ENCODE measurements at places on chromosomes 11 and 22.

DNA sequence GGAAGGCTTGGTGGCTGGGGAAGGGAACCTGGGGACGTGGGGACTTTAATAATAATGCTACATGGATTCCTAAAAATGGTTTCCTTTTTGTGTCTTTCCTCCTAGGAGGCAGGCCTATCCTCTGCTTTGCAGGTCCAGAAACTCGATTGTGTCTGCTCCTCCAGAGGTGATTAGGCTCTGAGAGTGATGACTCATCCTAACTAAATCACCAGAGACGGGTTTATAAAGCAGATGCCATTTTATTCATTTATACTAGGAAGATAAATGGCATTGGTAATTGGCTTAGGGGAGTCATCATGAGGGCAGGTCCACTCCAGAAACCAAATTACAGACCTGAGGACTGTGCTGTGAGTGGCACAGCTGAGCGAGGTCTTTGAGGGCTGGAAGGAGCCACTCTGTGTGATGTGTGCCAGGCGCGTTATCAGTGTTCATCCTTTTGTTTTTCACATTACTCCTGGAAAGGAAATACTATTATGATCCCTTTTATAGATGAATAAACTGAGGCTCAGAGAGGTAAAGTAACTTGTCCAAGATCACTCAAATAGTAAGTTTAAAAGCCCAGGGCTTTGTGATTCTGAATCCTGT lies 7.1 kb downstream of the NLRX1 start:
- peak; percentile 38 for DNase-seq

DNA sequence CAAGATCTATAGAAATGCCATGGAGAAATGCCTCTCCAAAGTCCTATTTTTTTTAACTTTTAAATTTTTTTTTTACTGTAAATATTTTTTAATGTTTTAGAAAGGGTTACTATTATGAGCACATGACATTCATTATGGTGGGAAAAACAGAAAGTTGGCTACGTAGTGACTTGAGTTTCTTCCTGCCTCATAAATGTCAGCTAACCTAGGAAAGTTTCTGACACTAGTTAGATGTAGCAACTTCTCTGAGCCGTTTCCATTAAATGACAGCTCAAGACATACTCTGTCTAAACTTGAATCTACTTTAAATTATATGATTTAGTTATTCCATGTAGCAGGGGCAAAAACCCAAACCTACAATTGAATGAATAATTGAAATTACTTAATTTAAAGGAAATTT lies 18.4 kb upstream of the CTSC start:
- DNase-seq: no peak

DNA sequence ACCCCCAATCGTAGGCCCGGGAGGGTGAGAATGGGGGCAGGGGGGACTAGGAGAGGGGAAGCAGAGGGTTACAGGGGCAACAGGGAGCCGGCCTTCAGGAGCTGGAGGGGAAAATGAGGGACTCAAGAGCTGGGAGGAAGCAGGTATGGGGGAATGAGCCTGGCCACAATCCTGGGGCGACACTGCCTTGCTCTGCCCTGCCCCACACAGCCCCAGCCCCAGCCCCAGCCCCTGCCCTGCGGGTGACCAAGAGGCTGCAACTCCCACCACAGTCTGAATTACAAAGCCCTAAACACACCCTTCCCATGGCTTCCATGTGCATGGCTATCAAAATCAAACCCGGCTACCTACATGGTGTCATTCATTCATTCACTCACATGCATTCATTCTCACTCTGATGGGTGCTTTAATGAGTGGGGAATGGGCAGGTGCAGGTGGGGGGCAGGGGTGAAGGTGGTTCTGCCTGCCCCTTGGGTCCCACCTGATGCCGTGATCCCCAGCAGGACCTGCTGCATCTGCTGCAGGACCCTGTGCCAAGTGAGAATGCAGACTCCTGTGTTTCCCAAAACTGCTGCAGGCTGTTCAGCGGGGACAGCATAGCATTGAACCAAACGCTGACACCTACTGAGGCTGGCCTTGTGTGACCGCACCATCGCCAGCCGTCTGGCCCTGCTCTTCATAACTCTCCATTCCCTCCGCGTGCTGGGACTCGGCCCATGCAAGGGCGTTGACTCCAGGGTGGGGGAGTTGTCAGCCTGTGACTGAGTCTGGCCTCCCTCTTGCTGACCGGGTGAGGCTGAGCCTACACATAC lies 9.5 kb upstream of the LINC01488 start:
- no peak for DNase-seq

GRCh38 chr11:69059985-69060384 lies 11.3 kb downstream of the TPCN2 start:
- DNase-seq: no peak

DNA sequence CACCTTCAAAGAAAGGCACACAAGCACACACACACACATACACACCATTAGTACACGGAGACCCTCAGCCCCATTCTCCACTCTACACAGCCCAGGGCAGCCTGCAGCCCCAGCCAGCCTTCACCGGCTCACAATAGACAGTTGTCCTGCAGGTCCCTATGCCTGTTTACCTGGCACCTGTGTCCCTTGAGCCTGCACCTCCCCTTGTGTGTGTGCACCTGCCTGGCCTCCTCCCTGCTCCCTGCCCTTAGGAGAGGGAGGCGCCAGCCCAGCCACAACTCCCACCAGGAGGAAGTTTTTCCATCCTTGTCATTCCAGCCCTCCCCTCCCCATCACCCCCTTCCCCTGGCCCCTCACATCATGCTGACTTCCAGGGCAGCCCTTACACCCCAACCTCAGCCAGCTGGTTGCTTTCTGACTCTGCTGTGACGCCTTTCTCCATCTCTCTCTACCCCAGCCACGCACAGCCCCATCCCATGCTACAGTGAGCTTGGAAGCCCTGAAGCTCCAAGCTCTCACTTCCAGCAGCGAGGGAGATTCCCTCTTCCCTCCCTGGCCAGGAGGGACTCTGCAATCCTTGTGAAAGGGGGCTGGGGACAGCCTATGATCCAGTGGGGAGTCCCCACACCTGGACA lies 4.4 kb downstream of the AHNAK start:
- DNase-seq: no peak

GRCh38 chr11:114088836-114089235 lies 29.3 kb downstream of the ZBTB16 start:
- DNase-seq: no peak

GRCh38 chr11:32584921-32585320 lies 1.3 kb downstream of the EIF3M start:
- no peak for DNase-seq

DNA sequence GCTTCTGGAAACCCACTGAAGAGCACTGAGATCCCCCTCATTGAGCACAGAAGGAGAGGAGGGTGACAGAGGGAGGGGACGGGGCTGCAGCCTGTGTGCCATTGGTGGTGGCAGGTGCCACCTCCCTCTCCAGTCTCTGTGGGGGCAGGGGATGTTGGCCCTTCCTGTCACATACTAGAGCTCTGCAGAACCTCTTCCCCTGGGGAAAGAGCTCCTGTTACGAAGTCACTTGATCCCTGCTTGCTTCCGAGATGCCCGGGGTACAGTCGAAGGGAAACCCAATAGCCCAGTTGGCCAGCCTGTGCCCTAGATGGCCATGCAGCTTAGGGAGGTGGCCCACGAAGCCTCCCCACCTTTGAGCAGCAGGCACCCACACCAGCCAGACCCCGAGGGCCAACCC lies 29.4 kb downstream of the DAGLA start:
- no peak for DNase-seq

GRCh38 chr11:68867066-68867465 lies 25.4 kb upstream of the CPT1A start:
- DNase-seq: no peak

GRCh38 chr11:2666401-2666741 lies 33.4 kb downstream of the KCNQ1OT1 start:
- DNase-seq: no peak

DNA sequence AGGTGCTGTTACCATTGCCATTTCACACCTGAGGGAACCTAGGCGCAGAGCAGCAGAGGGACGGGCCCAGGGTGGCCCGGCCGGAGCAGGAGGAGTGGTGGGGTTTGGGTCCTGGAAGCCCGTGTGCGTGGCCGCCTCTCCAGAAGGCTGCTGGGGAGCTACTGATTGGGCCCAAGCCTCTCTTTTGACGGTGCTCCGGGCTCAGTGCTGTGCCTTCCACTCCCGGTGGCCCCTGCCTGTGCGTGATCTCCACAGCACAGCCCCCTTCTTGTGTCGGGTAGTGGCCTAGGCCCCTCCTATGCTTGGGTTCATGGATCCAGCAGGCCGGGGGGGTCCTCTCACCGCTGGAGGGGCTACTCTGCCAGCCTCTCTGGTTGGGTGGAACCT lies 41.0 kb downstream of the SMIM38 start:
- DNase-seq: no peak

DNA sequence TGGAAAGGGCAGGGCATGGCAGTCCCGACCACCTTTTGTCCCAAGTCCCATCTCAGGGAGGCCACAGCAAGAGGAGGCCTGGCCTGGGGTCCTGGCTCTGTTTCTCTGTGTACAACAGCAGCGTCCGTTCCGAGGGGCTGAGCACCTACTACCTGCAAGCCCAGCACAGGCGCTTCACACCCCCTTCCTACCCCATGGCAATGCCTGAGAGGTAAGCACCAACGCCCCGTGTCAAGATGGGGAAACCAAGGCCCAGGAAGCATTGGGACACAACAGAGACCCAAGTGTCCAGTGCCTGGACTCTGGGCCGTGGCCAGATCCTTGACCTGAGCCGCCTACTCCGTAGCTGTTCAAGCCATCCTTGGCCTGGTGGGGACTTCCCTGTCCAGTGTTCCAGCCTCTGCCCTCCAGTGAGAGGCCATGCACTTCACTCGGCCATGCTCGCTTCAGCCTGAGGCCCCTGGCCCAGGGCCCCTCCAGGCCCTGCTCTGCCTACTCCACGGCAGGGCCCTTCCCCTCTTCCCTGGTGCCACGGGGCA lies 14.3 kb upstream of the TCF20 start:
- no peak for DNase-seq

- no peak for DNase-seq
These were observed 7.8 kb downstream of the PRR14L start for GRCh38 chr22:31742115-31742514.

DNA sequence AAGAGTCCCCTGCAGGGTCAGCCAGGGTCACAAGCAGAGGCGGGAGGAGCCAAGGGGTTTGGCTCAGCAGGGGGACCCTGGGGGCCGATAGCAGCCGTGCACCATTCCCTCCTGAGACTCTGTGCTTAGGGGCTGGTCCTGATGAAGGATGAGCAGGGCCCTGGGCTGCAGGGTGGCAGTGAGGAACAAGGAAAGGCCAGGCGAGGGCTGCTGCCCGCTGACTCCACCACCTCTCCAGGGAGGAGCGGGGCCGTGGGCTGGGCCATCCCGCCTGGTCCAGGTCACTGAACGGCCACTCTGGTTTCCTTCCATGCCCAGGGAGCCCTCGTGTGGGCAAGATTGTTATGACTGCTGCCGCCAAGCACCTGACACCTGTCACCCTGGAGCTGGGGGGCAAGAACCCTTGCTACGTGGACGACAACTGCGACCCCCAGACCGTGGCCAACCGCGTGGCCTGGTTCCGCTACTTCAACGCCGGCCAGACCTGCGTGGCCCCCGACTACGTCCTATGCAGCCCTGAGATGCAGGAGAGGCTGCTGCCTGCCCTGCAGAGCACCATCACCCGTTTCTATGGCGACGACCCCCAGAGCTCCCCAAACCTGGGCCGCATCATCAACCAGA lies 9.2 kb upstream of the NDUFS8 start:
- DNase-seq: peak; percentile 32

- peak; percentile 45 for DNase-seq
These were observed 186.2 kb downstream of the SPON1 start for GRCh38 chr11:14148653-14149273.

DNA sequence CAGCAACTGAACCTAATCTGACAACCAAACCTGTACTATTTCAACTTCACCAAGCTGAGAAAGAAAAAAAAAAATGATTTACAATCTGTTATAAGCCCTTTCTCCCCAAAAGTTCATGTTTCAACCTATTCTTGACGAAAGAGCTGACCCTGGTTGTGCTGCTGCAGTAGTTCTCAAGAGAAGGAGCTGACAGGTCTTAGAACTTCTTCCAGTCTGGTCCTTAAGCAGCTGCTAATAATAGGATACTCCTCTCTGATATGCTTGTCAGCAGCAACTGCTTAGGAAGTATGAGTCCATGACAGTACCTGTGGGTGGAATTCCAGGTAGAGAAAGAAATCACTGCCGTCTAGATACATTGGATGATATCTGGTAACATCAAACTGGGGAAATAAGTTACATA lies 735.1 kb upstream of the CCDC90B start:
- DNase-seq: no peak

- DNase-seq: no peak
These were observed 12.6 kb upstream of the WDR74 start for GRCh38 chr11:62851807-62852522.

- DNase-seq: no peak
These were observed 24.3 kb upstream of the KCNQ1OT1 start for GRCh38 chr11:2724104-2724503.

DNA sequence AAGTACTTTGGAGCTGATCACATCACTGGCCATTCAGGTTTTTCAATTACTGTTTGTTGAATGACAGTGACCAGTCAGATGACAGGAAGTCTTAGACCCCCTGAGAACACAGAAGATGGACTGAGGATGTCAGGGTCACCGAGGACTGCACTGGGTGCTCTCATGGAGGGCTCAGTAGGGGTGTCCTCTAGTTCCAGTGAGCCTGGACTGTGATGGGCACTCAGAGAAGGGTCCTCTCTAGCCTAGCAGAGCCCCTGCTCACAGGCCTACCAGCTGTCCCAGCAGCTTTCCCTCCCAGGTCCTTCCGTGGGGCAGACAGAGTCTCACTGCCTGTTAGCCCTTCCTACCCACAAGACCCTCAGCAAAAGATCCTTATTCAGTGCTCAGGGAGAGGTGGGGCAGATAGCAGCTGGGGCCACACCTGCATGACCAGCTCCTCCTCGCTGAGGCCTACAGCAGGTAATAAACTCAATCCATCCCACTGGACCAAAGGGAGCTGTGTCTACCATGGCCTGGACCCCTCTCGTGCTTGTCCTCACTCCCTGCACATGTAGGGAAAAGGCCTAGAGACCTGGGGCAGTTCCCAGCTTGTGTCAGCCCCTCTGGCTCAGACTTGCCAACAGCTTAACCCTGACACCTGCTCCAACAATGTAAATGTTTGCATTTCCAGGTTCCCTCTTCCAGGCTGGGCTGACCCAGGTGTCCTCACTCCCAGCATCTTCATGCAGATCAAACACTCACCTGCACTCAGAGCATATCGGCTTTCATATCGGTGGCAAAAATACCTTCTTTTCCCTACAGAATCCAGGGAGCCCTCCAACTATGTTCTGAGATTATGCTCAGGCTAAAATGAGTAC lies 25.2 kb upstream of the VPREB1 start:
- DNase-seq: no peak

DNA sequence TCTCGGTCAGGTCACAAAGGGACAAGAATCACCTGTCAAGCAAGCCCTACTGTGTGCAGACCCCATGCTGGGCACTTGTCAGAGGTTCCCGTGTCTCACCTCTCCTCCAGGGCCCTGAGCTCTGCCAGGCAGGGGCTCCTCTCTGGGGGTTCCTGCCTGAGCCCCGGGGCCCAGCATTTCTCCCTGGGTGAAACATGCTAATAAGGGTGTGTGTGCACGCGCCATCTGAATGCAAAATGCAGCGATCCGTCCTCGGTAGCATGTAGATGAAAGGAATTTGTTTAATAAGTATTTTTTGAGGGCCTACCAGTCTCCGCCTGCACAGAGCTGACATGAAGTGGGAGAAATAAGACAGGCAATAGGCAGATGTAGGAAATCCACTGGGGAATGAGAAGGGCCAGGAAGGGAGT lies 5.8 kb downstream of the ELFN2 start:
- no peak for DNase-seq
